Transverse colon (tissue), 4 donors: ENCODE measurements at places on chromosomes 11 and 22. TPM values are rescaled to one million over a fixed set of nuclear protein-coding genes. Genes with fewer than 3 reads are reported as not detected.

OR51L1 gene
- not detected for total RNA-seq

GPHA2 gene
- not detected for total RNA-seq

ACRV1 gene
- not detected for total RNA-seq

MS4A1 gene
- not detected for total RNA-seq

C22orf31 gene
- total RNA-seq, result not detected

ZDHHC24 gene
- total RNA-seq, result 34.4 TPM

ST3GAL4 gene
- total RNA-seq, result 26.1 TPM

OR2D2 gene
- total RNA-seq, result 0.64 TPM

GRM5 gene
- total RNA-seq, result not detected

HEPN1 gene
- total RNA-seq, result not detected

PAMR1 gene
- total RNA-seq, result 13.5 TPM

LYVE1 gene
- total RNA-seq, result 22.8 TPM

DKK3 gene
- 181 TPM for total RNA-seq

MYEOV gene
- total RNA-seq, result not detected

TRIOBP gene
- 121 TPM for total RNA-seq

MS4A7 gene
- total RNA-seq, result 26.6 TPM

ROBO4 gene
- total RNA-seq, result 6.7 TPM

MUC6 gene
- total RNA-seq, result not detected

LRRC10B gene
- total RNA-seq, result not detected

TRIM6 gene
- total RNA-seq, result not detected

OR4D5 gene
- total RNA-seq, result 0.95 TPM

CDHR5 gene
- total RNA-seq, result 1,063 TPM

HSPB2 gene
- total RNA-seq, result not detected

BARX2 gene
- total RNA-seq, result 9.2 TPM

SCO2 gene
- not detected for total RNA-seq

TMEM86A gene
- 2.6 TPM for total RNA-seq

ALG12 gene
- total RNA-seq, result 15.7 TPM

SAA2 gene
- not detected for total RNA-seq

ART1 gene
- 3.3 TPM for total RNA-seq

MS4A12 gene
- 524 TPM for total RNA-seq

SCARF2 gene
- 7.5 TPM for total RNA-seq

TIGD3 gene
- 3.0 TPM for total RNA-seq

GSTT2B gene
- 2.4 TPM for total RNA-seq

CYB561A3 gene
- total RNA-seq, result 72.6 TPM

OR8G5 gene
- total RNA-seq, result 0.41 TPM

SAA4 gene
- total RNA-seq, result not detected

KDELR3 gene
- total RNA-seq, result not detected

OR5AL1 gene
- not detected for total RNA-seq

TMEM9B gene
- 20.5 TPM for total RNA-seq

A4GALT gene
- 31.4 TPM for total RNA-seq

ASCL2 gene
- total RNA-seq, result 2.3 TPM

CHEK1 gene
- total RNA-seq, result 3.3 TPM

SMTNL1 gene
- not detected for total RNA-seq

MIAT gene
- 4.5 TPM for total RNA-seq

DGAT2 gene
- 3.7 TPM for total RNA-seq

LIF gene
- 4.0 TPM for total RNA-seq

TMEM121B gene
- 0.20 TPM for total RNA-seq

GSTT4 gene
- not detected for total RNA-seq

FAM180B gene
- not detected for total RNA-seq

ATXN10 gene
- total RNA-seq, result 27.3 TPM

ELF5 gene
- not detected for total RNA-seq

OR52A1 gene
- not detected for total RNA-seq

MS4A8 gene
- total RNA-seq, result 141 TPM

UBQLNL gene
- 0.41 TPM for total RNA-seq
